Effector CD8-positive, alpha-beta T cell (primary cell): ENCODE measurements at places on chromosomes 1 and 21.

DNA sequence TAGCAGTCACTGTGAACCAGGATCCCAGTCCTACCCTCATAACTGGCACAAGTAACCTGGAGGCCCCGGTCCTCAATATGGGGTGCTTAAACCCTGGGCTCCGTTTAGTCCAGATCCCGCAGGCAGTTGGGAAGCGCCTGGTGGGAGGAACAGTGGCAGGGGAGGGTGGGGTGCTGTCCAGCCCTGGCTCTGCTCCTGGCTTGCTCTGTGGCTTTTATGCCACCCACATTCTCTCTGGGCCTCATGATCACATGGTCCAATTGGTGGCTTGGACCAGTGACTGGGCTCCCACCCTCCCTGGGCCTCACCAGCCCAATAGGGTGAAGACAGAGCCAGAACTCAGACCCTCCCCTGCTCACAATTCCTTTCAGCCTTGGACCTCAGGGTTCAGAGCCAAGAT, 2.9 kb downstream of the CD164L2 start:
- no peak for DNase-seq

DNA sequence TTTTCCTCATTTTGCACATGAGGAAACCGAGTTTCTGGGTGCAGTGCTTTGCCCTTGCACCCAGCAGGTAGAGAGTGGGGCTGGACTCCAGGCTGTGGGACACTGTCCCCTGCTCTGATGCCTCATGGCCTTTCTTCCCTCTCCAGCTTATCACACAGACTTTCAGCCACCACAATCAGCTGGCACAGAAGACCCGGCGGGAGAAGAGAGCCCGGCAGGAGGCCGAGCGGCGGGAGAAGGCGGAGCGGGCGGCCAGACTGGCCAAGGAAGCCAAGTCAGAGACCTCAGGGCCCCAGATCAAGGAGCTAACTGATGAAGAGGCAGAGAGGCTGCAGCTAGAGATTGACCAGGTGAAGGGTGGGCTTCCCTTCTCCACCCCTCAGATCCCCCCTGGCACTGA, 19.0 kb downstream of the KDF1 start:
- DNase-seq = no peak

DNA sequence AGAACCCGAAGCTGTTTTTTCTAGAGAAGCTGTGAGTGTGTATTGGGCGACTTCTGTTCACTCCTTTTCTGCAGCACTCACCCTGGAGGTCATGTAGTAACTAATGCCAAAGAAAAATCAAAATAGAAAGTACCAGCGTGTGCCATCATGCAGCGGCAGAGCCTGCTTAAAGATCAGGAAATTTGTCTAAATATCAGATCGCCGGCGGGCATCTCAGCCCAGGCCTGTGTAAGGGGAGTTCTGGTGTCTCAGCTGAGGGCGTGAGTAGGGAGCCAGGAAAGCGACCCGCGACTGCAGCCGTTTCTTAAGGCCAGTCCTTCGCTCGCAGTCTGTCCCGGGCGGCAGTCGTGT, 768 bp downstream of the EDARADD start:
- DNase-seq = no peak

DNA sequence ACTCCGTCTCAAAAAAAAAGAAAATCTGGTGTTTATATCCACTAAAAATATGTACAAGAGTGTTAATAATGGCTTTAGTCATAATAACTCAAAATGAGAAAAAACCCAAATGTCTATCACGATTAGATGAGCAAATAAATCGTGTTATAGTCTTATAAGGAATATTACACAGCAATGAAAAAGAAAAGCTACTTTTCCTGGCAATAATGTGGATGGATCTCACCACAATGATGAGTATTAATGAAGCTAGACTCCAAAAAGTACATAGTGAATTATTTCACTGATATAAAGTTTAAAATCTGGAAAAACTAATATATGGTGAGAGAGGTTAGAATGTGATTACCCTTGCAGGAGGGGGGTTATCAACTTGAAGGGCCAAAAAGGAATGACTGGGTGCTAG, 9.7 kb downstream of the CD244 start:
- no peak for DNase-seq

DNA sequence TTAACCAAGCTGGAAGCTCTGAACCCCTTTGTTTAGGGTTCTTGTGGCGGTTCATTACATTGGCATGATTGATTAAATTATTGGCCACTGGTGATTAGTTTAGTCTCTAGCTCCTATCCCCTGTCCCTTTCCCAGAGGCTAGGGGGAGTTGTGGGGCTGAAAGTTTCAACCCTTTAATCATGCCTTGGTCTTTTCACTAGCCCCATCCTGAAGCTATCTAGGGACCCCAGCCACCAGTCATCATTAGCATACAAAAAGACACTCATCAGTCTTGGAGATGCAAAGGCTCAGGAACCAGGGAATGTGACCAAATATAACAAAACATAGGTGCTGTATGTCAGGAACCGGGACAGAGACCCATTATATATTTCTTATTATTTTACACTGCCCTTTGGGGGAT, 34.7 kb upstream of the SNX27 start:
- DNase-seq = no peak

DNA sequence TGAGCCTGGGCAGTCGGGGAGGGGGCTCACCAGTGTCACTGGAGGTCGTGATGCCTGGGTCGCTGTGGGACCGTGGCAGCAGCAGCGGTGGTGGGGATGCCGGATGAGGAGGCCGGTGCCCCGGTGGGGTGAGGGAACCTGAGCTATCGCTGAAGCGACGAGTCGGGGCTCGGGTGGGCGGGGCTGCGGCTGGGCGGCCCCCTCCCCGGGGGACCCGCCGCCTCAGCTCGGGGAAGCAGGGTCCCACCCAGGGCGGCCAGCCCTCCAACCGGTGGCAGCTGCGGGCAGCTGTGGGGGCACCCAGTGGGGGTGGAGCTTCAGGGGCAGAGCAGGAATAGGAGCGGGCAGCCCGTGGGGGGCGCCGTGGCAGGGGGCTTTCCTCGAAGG, 5.0 kb downstream of the ENTREP3 start:
- DNase-seq = peak; percentile 57

DNA sequence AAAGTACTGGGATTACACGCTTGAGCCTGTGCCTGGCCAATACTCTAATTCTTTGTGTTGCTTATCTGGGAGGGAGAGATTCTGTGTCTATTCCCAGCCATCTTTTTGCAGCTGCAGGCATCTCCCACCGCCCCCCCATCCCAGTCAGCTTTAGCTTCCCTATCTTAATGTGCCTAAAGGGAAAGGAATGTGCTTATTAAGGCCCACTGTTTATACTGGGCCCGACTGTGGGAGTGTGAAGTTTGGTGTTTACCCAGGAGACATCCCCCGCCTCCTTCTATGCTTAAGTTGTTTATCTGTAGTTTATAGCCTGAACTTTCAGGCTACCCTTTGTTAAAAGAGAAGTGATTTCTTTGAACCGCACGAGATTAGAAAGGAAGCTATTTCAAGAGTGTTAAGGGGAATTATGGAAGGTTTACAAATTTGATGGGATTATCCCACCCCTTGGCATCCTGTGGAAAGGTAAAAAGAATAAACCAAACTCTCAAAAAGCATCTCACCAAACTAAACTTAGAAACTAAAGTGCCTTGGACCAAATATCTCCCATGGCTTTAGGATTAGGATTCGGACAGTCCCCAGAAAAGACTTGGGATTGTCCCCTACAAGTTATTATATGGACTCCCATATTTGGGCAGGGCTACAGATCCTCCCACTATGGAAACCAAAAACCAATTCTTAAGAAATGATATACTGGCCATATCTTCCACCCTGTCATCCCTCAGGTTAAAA, 25.5 kb upstream of the ZNF496 start:
- DNase-seq = no peak

- DNase-seq = no peak
These were observed 141.5 kb upstream of the ERG start for GRCh38 chr21:38639571-38640354.

DNA sequence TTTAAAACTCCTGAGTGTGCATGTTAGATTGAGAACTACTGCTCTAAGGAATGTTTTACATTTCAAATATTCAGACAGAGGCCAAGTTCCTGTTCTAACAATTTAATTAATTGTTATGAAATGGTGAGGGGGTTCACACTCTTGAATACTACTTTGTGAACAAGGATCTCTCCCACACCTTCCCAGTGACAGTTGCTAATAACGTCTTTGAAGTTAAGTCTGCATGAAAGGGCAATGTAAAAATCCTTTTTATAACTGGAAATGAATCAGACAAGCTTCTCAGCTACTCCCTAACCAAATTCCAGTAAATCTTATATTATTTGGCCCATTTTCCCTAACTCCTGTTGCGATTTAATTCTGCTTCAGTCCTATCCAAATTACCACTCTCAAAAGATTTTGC, 828.5 kb upstream of the ADAMTS5 start:
- DNase-seq = no peak

DNA sequence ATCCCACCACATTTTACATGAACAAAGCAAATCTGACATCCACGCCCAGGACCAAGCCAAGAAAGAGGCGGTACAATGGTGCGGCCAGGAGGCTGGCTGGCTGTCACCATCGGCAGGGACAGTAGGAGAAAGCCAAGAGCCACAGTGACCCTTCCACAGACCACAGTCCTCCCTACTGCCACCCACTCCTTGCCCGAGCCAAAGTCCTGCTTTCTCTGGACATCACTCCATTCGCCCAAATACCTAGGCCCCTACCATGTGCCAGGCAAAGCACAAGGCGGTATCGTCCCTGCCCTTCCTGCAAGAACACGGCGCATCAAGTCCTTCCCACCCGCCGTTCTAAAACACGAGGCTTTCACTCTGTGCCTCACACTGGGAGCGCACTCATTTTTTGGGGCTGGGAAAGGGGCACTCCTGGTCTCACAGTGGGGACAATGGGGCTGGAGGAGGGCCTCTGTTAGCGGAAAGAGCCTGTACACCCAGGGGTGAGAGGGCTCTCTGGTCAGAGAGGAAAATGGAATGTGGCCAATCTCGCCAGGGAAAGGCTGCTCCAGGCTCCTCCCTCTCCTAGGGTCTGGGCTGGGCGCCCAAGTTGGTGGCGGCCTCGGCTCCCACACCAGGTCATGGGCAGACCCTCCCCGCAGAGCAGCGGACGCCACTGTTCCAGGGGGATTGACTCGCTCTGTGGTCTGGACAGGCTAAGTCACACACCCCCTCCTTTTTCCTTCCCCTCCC, 26.5 kb downstream of the SSBP3 start:
- DNase-seq = no peak

DNA sequence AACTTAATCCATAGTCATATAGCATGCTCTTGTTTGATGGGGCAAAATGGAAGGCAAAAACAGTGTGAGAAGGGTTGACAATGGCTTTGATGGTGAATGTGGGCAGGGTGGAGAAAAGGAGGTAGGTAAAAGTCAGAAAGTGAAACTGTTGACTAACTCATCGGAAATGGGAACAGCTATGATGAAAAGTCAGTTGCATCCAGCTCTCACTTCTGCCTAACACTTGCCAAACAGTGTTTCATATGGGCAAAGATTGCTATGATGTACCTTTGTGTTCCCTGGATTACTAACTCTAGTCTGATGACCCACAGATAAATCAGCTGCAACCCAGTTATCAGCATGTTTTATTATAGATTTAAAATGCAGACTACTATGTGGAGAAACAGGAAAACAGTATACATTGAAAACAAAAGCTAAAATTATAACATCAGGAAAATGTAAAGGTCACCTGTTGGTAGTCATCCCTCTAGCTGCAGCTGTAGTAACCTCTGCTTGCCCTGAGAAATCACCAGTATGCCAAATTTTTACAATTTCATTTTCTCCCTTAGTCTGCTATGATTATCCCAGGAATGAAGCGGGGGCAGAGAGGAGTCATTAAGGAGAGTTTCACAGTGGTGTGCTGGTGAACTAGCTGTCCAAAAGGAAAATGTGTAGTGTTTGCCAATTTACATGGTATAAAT, 11.7 kb downstream of the TNFSF18 start:
- no peak for DNase-seq

GRCh38 chr21:44763451-44764318, 37.9 kb downstream of the UBE2G2 start:
- DNase-seq = no peak

DNA sequence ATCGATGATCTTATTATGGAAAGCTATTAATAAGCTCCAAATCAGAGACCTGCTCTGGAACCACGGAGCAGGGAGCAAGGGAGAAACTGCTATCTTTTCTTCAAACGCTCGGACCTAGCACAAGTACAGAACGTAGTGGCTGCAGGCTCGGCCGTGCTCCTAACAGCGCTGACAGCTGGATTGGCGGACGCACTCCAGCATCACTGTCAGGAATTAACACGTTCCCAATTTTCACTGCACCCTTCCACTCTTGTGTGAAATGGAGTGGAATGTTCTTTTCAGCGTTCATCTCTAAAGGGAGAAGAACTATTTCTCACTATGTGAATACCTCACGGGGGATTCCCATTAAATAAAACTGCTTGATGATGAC, 106.9 kb downstream of the ZNF281 start:
- no peak for DNase-seq

- no peak for DNase-seq
These were observed 38.8 kb upstream of the SRSF10 start for GRCh38 chr1:24018611-24019580.

- DNase-seq = no peak
These were observed 2.4 kb downstream of the TFAP2E start for GRCh38 chr1:35575416-35575958.

DNA sequence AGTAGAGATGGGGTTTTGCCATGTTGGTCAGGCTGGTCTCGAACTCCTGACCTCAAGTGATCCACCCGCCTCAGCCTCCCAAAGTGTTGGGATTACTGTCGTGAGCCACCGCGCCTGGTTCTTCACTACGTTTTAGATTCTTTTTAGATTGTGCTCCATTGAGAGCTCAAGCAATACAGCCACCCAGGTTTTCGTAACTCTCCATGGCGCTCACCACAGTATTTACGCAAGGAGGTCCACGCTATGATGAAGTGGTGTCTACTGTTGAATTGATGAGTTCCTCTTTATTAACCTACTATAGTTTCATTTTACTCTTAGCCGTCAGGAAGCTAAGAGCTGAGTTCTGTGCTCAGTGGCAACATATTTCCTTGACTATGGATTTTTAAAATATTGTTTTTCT, 1.8 kb upstream of the KIF1B start:
- no peak for DNase-seq

- no peak for DNase-seq
These were observed 394.1 kb downstream of the MATN1 start for GRCh38 chr1:30329263-30329753.

DNA sequence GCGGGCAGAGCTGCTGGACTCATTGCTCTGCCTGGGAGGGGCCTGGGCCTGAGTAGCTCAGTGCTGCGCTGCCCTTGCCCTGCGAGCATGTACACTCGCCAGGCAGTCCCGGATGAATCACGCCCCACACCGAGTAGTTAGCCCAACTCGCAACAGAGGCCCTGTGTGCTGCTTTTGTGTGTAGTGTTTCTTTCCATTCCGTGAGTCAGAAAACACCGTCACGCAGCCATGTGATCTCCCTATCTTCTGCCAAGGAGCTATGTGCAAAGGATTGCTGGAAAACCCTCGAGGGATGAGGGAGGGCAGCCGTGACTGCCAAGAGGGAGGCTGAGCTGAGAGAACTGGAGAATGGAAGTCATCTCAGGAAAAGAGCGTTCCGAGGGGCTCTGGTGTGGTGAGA, 37.3 kb downstream of the NENF start:
- DNase-seq = no peak

GRCh38 chr1:54273795-54274163, 73.8 kb downstream of the MRPL37 start:
- no peak for DNase-seq

- no peak for DNase-seq
These were observed 216.0 kb downstream of the DENND1B start for GRCh38 chr1:197559244-197559643.

GRCh38 chr1:68279846-68280245, 47.5 kb upstream of the WLS start:
- no peak for DNase-seq
